ENCODE measurements at places on chromosomes 7 and 10. TPM values are rescaled to one million over a fixed set of nuclear protein-coding genes. Genes with fewer than 3 reads are reported as not detected.

The NUDT13 gene
- total RNA-seq, result 2.4 TPM

DNA sequence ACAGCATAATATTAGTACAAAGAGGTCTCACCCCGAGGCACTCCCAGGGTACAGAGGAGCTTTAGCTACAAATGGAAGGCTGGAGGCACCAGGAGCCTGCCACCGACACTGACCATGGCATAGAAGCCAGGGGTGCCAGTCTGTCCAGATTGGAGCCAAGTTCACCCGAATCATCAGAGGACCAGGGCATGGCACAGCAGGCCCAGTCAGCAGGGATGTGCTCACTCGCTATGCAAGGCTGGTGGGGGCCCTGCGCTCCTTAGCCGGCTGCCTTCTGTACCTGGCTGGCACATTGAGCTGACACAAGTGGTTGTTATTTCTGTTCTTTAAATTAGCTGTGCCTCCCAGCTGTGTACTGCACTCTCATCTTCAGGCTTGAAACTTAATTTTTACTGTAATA lies 149.3 kb downstream of the TCERG1L start:
- no peak for DNase-seq

DNA sequence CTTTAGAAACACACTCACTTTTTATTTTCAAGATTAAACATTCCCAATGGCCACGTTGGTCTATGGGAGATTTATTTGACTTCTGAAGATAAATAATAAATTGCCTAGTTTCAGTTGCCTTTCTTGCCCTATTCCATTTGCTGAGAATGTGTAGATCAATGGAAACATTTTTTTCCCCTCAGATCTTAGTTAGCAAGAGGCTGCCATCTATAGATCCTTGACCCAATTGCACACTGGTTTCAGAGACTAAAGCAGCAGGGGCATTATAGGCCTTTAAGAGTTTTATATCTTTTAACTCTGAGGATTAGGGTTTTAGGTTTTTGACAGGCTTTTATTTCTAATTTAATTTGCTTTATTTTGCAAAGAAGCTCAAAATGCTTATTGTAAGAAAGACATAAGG lies 163.2 kb upstream of the GPR26 start:
- no peak for DNase-seq

DNA sequence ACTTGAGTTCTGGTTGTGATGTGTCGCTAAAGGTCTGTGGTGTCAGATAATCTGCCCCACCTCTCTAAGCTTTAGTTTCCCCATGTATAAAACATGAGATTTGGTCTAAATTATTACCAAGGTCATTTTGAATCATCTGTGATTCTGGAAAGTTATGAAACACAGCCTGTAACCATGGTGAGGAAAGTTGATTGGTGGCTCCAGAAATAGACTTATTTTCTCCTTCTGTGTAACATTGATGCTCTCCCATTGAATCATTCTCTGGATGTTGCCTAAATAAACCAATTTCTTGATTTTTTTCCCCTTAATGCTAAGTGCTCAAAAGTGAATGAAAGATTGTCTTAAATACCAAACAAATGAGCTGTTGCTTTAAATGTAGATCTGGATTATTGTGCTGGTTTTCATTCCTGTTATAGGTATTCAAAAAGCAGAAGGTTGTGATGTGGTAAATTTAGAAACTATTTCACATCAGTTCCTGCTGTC lies 30.0 kb upstream of the PCGF5 start:
- no peak for DNase-seq

Measured in activated CD8-positive, alpha-beta T cell treated with anti-CD3 and anti-CD28 coated beads for 36 hours (primary cell).